GM04504 (cell line): ENCODE measurements at places on chromosomes 5 and 9.

DNA sequence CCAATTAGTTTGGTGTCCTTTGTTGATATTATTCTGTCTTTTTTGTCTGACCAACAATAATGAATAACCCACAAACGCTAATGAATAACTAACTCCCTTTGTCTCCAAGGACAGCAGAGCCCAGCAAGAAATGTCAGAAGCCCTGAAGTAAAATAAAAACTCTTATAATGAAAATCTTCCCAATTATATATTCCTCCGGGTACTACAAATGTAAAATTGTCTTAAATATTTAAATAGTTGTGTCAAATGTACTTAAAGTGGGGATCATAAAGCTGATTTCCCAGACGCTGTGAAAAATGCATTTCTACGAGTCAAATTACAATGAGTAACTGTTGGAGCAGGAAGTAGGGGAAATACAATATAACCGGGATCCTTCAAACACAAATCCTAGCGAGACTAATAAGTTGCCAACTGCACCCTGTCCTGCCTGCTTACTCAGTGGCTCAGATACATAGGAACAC, 22.3 kb downstream of the GLIS3 start:
- DNase-seq, result no peak

DNA sequence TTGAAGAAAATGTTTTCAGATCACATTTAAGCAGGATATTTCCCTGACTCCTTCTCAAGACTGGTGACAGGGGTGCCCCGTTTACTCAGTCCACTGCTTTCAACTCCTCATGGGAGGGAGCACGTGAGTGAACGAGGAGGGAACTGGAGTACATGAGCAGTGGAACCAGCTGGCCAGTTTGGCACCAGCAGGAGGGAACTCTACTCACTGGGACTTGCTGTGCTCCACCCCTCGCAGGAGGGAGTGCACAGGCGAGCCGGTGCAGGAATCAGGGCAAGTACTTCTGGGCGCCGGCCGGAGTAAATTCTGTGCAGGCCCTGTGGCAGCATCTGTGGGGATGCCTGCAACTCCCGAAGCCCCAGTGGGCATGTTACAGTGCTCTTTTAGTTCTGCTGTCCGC, 1941.1 kb upstream of the C9orf72 start:
- no peak for DNase-seq

DNA sequence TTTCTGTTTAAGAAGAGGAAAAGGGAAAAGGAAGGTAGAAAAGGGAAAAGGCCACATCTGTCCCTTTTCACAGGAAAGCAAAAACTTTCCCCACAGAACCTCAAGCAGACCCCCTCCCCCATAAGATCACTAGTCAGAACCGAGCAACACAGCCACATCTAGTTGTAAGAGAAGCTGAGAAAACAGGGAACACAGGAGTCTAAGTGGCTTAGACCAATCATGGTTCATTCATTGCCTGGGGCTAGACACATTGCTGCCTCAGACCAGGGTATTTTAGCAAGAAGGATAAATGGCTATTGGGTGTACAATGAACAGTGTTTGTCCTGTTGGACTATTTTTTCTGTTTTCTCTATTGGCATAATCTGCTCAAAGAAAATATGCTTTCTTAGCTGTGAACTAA, 98.0 kb downstream of the ARL15 start:
- DNase-seq, result no peak

DNA sequence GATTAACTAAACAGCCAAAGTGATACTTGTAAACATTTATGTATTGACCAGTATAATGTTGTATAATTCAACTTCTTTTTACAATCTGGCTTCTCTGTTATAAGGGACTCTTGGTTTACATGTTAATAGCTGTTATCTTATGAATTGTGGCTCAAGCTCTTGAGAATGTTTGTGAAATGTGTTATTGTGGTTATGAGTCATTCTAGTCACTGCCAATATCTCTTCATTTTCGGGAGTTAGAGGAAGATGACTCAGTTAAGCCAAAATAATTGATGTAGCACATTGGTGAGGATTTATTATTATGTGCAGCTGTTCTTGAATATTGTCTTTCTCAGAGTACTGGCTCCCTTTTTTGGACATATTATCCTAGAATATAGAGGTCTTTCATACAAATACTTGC, 655.2 kb upstream of the RIOK2 start:
- DNase-seq, result peak; percentile 88

GRCh38 chr5:8606231-8606630, 737.3 kb downstream of the MTRR start:
- no peak for DNase-seq
